ENCODE measurements at places on chromosomes 7 and 10.

DNA sequence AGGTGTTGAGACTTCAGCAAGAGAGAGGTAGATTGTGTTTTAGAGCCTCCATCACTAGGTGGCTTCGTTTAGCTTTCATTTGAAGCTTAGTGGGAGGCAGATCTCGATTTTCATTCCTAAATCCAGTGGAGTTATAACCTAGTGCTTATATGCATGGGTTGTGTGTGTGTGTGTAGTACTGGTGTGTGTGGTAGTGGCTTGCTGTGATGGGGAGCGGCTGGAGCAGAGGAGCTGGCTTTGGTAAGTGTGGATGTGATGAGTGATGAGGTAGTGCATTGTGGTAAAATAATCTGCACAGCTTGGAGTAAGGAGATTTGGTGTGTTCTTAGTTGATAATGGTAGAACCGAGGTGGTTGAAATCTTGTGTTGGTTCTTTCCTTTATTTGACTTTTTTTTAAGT lies 43.2 kb downstream of the AP3M1 start:
- no peak for DNase-seq

GRCh38 chr7:159121476-159121875 lies 23.2 kb downstream of the VIPR2 start:
- DNase-seq: no peak

GRCh38 chr7:1377111-1377909 lies 82.0 kb downstream of the MICALL2 start:
- DNase-seq: no peak

DNA sequence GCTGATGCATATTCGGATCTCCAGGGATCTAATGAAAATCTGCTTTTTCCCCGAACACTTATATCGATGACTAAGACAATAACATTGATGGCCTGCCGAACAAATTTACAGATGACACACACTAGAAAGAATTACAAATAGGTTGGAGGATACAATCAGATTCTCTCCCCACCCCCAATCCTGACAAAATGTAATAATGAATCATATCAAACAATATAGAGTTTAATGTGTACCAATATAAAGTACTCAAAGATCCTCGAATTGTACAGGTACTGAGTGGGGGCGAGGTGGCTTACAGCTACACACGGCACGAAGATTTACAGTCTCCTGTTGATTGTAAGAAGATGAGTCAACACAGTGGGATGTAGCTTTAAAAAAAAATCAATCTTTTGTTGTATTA lies 182.7 kb upstream of the MKLN1 start:
- no peak for DNase-seq

DNA sequence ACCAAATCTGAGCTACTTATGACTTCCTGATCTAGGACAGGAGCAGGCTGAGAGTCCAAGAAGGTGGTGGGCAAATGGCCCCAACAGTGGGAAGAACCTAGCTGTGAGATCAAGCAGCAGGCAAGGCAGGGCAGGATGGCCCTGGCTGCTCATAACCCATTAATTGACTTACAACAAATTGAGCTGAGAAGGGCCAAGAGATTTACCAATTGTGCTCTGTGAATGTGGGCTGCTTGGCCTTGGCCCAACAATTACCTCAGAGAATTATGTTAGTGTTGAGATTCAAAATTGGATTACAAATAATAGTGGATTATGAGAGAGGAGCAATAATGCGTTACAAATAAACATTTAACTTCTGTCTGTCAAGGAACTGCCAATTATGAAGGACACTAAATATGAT lies 956.5 kb downstream of the KCNMA1 start:
- DNase-seq: no peak

DNA sequence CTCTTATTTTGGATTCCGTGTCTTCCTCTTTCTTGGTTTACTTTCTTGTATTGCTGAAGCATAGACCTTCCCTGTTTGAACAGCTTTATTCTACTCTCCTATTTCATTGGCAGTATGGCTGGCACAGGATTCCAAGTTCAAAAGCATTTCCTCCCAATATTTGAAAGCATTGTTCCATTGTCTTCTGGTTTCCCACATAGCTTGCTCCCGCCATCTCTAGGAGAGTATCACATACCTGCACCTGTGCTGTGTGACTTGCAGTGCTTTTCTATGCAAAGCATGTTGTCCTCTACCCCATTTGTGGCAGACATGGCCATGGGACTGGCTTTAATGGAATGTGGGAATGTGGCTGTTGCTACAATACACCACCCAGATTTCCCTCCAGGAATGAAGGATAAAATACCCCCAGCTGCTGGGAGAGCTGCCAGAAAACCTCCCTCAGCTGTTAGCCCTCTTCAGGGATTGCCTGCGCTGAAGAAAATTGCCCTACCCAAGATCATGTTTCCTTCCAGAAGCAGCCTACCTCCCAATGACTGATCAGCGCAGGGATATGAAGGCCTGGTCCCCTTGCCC lies 6.9 kb upstream of the MYOF start:
- no peak for DNase-seq

DNA sequence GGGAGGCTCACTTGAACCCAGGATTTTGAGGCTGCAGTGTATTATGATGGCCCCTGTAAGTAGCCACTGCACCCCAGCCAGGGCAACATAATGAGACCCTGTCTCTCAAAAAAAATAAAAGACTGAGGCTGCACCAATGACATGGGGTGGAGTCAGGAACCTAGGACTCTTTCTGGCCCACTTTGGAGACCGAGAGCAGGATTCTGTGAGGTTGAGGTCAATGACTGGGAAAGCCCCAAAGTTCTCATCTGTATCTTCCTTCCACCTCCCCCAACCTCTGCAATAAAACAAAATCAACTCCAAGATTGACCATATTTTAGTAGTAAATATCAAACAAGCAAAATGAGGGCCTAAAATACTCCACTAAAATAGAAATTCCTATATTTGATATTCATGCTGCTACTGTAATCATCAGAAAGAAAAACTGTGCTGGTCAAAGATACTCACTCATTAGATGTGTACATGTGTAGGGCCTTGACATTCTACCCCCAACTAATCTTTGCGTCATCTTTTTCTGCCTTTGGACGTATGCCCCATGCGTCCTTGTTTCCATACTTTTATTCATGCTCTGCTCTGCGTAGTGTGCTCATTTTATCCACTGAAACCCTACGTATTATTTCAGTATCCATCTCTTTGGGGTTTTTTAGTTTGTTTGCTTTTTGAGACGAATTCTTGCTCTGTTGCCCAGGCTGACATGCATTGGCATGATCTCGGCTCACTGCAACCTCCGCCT lies 23.8 kb downstream of the WBP1L start:
- DNase-seq: no peak

DNA sequence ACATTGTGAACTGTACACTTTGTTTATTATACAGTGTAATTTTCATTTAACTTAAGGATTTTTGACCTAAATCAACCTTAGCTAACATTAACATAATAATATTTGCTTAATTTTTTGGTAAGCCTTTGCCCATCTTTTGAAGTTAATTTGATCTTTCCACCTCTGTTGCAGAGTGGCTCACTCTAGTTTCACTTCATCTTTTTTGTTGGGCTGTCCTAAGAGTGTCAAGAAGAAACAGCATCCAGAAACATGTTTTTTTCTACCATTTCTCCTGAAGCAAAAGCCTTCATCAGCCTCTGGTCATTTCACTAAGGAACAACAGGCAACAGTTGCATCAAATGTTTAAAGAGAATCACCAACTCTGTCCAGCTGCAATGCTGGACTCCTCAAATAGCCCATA lies 824.7 kb downstream of the REEP3 start:
- no peak for DNase-seq

DNA sequence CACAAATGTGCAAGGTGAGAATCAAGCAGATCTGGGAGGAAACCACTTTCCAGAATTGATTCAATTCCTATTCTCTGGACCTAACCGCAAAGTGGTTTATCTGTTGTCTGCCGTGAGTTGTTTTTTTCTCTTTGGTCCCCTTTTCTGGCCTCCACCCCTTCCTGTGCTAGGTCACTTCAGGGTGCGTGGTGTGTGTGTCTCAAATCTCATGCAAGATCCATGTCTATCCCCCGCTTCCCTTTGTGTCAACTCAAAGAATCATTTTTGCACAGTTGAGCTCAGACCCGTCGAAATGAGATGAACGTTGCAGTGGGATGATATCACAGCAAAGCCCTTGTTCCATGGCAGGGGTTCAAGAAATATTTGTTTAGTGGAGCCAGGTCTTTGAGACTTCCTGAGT lies 184.5 kb downstream of the GATA3 start:
- DNase-seq: no peak

DNA sequence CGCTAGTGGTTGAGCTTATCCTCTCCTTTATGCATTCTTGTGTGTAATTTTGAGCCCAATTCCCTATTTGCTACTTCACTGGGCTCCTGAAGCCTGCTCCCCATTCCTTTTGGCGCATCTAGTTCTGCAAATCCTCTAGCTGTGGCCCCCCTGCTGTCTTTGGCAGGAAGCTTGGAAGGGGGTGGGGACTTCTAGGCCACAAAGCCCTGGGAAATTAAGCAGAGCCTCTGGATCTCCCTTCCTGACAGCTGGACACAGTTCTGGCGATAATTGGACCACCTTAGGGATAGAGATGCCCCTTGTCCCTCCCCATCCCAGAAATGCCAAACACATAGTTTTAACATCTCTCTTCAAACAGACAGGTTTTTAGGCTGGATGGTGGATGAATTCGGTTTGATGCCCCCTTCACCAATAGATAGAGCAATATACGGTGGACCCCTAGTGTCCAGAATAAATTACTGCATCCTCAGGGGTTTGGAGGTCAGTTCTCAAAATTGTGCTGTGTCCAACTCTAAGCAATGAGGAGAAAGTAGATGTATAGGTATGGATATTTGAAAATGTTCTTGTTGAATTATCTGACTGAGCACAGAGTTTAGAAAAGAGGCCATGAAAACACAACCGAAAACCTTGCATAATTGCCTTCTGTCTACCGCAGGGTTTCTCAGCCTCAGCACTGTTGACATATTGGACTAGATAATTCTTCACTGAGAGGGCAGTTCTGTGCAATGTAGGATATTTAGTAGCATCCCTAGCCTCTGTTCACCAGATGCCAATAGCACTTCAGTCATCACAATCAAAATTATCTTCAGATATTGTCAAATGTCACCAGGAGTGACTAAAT lies 75.5 kb downstream of the PAPSS2 start:
- DNase-seq: no peak

- peak; percentile 29 for DNase-seq
Observed at GRCh38 chr7:107945332-107945731, 54.3 kb downstream of the DLD start.

DNA sequence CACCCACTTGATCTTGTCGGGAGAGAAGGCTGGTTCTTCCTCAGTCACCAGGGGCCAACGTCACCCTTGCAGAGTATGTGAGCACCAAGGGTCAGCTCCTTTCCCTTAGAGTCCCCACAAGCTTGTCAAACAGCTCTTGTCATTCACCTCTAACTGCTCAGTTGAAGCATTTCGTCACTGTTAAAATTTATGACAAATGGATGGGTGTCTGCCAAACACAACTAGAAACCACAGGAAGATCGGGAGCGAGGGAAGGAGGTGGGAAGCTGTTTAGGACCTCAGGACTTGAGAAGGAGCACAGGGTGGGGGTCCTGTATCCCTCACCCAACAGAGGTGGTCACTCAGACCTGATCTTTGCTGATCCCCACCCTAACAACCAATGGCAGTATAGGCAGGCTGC lies 373.3 kb upstream of the IGFBP3 start:
- DNase-seq: no peak

DNA sequence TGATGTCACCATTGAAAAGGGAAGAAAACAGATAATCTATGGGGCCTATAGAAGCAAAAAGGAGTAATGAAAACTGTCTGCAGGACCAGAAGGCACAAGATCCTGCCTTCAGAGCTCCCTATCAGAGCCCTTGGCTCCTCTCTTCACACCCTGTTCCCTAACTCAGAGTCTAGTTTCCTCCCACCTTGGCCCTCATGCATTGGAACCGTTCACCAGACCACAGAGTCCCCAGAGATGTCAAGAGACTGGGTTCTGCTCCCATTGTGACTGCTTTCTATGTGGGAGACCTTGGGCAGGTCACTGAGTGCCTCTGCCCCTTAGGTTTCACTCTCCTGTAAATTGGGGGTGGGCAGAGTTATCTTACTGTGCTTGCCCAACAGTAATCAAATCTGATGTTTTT lies 80.1 kb upstream of the RPA3 start:
- DNase-seq: no peak

DNA sequence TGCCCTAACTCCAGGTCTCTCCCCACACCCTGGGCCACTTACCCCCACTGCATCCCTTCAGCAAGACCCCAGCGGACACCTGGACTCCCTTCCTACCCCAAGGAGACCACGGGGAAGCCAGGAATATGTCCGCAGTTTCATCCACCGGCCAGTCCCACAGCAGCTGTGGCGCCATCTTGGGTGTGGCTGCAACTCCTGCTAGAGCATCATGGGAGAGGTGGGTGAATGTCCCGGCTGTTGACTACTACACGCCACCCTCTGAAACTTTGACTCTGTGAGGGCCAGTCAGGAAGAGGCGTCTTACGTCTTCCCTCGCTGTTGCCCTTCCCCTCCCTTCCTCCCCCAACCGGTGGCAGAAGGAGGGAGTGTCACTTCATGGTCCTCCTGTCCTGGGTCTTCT lies 238.3 kb upstream of the RNF32 start:
- no peak for DNase-seq

DNA sequence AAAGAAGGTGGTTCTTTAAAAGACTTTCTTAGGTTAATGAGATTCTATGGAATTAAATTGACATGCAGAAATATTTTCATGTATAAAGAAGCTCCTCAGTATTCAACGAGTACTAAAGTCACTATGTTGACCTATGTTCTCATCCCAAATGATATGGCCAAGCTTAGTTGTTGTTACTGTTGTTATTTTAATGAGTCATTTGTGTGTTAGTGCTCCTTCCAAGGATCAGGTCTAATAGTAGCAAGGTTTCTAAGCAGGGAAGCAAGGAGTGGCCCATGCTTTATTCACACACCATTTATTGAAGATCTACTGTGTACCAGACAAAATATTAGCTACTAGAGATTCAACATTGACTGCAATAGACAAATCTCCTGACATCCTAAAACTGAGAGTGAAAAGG lies 41.9 kb downstream of the LRRN3 start:
- no peak for DNase-seq

GRCh38 chr7:148729984-148730733 lies 31.5 kb downstream of the CUL1 start:
- DNase-seq: no peak

- DNase-seq: no peak
Observed at GRCh38 chr10:35542303-35542702, 62.8 kb upstream of the GJD4 start.

DNA sequence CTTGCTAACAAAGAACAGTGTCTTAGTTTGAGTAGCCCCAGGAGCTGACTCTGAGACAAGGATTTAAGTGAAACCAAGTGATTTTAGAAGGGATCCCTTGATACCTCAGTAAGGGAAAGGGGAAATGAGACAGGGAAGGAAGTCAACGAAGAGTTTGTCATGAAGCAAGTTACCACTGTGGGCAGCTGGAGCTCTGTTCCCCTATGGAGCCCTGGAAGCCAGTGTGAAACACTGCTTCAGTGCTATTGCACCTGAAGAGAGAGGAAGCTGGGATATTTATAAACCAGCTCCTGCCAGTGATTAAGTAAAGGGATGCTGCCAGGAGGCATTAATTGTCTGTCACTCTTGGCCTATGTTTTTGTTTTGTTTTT lies 58.9 kb upstream of the WAPL start:
- DNase-seq: no peak

Measured in kidney (tissue), 22 donors.